Activated T-cell treated with anti-CD3 and anti-CD28 coated beads, Interleukin-2, amount 50 U/mL, for 72 hours (primary cell): ENCODE measurements at places on chromosomes 7 and 10. TPM values are rescaled to one million over a fixed set of nuclear protein-coding genes. Genes with fewer than 3 reads are reported as not detected.

DNA sequence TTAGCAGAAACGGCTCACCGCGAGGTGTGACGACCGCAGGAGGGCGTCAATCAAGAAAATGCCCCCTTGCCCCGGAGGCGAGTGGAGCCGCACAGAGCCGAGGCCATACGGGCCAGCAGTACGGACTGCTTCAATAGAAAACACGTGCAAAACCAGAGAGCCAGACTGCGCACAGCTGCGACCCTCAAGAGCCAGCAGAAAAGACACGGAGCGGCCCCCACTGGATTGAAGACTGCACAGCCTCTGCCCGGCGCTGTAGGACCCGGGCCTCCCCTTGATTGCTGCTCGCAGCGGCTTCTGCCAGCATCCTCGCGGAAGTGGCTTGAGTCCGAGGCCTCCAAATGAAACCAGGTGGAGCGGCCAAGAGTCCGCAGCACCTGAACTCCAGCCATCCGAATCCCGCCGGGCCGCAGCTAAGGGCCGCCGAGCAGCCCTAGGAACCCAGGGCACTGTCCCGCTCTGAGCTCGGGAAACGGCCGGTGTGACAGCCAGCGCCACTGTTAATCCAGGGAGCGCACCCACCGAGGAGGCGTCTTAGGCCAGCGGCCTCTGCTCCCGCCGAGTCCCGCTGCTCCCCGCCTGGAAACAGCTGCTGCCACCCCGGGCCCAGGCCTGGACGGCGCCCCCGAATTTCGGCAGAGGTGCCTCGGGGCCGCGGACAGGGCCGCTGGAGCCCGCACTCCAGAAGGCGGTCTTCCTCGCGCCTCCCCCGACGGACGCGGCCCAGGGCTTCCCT lies 660 bp upstream of the HHEX start:
- H3K4me3 ChIP-seq, result peak overlapping the region; percentile 71
- peaks cover 22% of the 10 kb centered on the region for H3K4me1 ChIP-seq
- peaks cover 74% of the 10 kb centered on the region for H3K27me3 ChIP-seq
- peak; percentile 17 for DNase-seq

DNA sequence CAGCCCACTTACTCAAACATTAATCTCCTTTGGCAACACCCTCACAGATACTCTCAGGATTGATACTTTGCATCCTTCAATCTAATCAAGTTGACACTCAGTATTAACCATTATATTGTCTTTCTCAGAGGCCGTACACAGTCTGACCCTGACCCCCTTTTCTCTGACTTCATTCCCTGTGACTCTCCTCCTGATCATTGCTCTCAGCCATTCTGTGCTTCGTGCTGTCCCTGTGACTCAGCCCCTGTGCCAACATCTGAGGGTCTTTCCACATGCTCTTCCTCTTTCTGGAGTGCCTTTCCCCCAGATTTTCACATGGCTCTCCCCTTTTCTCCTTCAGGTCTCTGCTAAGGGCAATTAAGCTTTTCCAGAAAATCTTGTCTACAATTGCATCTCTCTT lies 289.0 kb upstream of the PHYHIPL start:
- DNase-seq, result no peak
- no peak overlapping the region for H3K4me3 ChIP-seq
- H3K36me3 ChIP-seq, result no peaks in the 10 kb centered on the region
- H3K4me1 ChIP-seq, result no peaks in the 10 kb centered on the region
- H3K27ac ChIP-seq, result no peak overlapping the region
- H3K27me3 ChIP-seq, result no peaks in the 10 kb centered on the region

GRCh38 chr7:95028683-95029082 lies 121.3 kb downstream of the PPP1R9A start:
- DNase-seq, result no peak
- H3K36me3 ChIP-seq, result peaks cover 4% of the 10 kb centered on the region
- H3K4me1 ChIP-seq, result no peaks in the 10 kb centered on the region
- H3K4me3 ChIP-seq, result no peak overlapping the region

- no peaks in the 10 kb centered on the region for H3K27me3 ChIP-seq
- DNase-seq, result no peak
- no peak overlapping the region for H3K4me3 ChIP-seq
- no peaks in the 10 kb centered on the region for H3K36me3 ChIP-seq
- H3K27ac ChIP-seq, result no peak overlapping the region
These were observed 639.8 kb upstream of the FZD8 start for GRCh38 chr10:36281831-36282331.

IKZF1 gene
- 427 TPM for total RNA-seq

FAM180A gene
- total RNA-seq, result not detected

SLF2 gene
- 52.6 TPM for total RNA-seq

IFIT1B gene
- total RNA-seq, result not detected
